ENCODE measurements at places on chromosomes 4 and X. TPM values are rescaled to one million over a fixed set of nuclear protein-coding genes. Genes with fewer than 3 reads are reported as not detected.

The TSPAN7 gene
- total RNA-seq = 0.69 TPM

The CDKL5 gene
- total RNA-seq = 1.2 TPM

GRCh38 chr4:154731756-154732155 is 12.0 kb upstream of the LRAT start:
- no peaks in the 10 kb centered on the region for H3K36me3 ChIP-seq
- no peaks in the 10 kb centered on the region for H3K4me1 ChIP-seq
- H3K27ac ChIP-seq = no peak overlapping the region
- peaks cover 22% of the 10 kb centered on the region for H3K27me3 ChIP-seq
- DNase-seq = no peak

DNA sequence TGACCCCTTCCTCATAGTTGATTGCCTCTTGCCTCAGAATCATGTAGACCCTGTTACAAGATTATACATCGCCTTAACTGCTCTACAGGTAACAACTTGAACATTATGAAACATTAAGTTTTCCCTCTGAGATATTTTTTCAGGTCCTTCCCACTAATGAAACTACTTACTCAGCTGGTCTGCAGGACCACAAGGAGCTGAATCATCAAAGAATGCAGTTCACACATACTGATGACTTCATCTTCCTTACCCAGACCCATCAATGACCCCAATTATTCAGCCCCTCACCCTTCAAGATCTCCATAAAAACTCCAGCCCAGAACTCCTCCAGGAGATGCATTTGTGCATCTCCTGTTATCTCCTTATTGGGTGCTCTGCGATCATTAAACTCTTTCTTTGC is 720.9 kb downstream of the RAPGEF2 start:
- no peaks in the 10 kb centered on the region for H3K36me3 ChIP-seq
- DNase-seq = no peak
- no peak overlapping the region for H3K4me3 ChIP-seq
- H3K27ac ChIP-seq = no peak overlapping the region
- H3K27me3 ChIP-seq = no peaks in the 10 kb centered on the region

DNA sequence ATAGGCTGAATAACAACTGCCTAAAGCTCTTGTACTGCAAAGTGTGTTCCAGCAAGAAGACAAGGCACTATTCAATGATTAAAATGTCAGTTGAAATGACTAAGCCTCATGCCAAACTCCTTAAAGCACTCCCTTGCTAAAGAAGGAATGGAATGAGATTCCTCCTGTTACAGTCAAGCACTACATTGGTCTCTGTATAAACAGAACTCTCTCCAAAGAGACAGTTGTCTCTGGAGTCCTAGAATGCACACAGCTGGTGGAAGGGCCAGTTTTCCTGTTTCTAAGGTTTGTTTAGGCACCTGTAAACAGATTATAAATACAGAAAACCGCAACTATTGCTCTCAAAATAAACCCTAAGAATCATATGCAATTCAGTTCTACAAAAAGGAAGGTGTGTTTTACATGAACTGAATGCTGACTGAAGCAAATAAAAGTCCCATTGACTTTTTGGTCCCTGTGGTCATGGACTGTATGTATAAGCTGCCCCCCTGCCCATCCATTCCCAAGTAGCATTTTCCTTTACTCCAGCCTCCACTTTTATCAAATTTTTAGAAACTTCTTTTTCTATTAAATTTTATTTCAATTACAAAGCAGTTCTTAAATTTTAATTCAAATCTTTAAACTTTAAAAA is 47.0 kb downstream of the FAT1 start:
- H3K36me3 ChIP-seq = no peaks in the 10 kb centered on the region
- H3K27ac ChIP-seq = no peak overlapping the region
- H3K4me3 ChIP-seq = no peak overlapping the region
- no peak for DNase-seq
- H3K4me1 ChIP-seq = no peaks in the 10 kb centered on the region
- H3K27me3 ChIP-seq = no peaks in the 10 kb centered on the region

GRCh38 chr4:26590639-26591038 is 6.8 kb downstream of the TBC1D19 start:
- no peaks in the 10 kb centered on the region for H3K27me3 ChIP-seq
- peaks cover 4% of the 10 kb centered on the region for H3K4me1 ChIP-seq
- H3K4me3 ChIP-seq = no peak overlapping the region
- peaks cover 2% of the 10 kb centered on the region for H3K36me3 ChIP-seq
- no peak overlapping the region for H3K27ac ChIP-seq

DNA sequence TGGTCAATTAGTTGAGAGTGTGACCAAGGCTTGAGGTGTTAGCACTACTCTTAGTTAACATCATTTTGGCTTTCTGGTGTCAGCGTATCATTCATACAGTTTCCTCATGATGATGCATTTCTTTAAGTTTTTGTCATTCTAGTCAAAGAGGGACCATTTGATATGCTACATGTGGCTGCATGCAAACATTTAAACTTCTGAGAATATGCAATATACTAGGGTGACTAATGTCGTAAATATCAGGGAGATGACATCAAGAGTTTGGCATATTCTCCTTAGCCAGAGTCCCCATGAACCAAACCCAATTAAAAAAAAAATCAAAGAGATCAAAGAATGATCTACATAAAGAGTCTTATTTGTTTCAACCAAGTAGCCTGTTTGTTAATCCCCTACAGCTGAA is 537.4 kb upstream of the PCDH7 start:
- H3K36me3 ChIP-seq = no peaks in the 10 kb centered on the region
- no peak overlapping the region for H3K27ac ChIP-seq
- H3K4me1 ChIP-seq = no peaks in the 10 kb centered on the region
- no peaks in the 10 kb centered on the region for H3K27me3 ChIP-seq
- DNase-seq = no peak
